Fibroblast of lung (primary cell): ENCODE measurements at places on chromosomes 1 and 21.

DNA sequence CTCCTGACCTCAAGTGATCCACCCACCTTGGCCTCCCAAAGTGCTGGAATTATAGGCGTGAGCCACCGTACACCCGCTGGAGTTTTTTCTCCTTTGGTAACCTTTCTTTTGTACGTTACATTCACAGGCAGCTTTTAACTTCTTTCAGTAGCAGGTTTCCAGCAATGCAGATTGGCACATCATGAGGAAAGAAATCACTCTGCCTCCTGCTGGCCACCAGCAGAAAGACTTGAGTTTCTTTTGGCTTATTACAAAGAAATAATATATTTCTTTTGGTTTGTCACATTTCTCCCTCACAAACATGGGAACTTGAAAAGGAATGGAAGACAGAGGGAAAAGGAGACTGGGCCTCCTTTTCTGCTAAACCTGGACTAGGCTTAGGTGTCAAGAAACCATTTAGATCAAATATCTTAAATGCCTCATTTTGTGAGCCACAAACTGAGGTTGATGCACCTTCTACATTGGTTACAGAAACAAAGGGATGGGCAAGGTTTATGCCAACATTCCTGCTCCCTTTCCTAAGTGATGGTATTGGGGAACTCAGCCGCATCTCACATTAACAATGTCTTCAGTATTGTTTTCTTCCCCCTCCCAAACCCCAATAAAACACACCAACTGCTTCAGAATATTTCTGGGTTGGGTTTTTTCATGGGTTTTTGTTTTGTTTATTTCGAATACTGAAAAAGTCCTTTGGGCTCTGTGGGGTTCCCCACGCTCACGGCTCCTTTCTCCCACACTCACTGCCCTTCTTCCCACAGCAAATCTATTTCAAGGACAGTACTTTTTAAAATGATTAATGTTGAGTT, 7.7 kb downstream of the ENSA start:
- DNase-seq: peak; percentile 53

DNA sequence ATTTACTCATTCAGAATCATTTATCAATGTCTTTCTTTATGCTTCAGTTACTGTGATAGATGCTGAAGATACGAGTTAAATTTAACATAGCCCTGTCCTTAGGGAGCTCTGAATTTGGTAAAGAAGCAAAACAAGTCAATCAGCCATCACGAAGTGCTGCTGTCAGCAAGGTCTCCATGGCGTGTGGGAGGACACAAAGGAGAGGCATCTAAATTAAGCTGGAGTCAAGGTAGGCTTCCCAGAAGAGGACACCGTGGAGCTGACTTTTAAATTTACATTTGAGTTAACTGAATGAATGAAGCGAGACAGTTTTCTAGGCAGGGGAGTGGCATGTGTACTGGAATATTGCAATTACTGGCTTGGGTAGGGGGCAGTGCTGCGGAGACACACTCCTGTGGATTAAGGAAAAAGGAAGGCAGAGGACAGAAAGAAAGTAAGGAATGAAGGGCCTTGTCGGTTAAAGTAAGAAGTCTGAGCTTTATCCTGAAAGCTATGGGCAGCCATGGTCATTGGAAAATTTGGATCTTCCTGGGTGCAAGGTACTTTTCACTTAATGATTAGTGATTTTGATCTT, 41.3 kb upstream of the C1orf87 start:
- no peak for DNase-seq

DNA sequence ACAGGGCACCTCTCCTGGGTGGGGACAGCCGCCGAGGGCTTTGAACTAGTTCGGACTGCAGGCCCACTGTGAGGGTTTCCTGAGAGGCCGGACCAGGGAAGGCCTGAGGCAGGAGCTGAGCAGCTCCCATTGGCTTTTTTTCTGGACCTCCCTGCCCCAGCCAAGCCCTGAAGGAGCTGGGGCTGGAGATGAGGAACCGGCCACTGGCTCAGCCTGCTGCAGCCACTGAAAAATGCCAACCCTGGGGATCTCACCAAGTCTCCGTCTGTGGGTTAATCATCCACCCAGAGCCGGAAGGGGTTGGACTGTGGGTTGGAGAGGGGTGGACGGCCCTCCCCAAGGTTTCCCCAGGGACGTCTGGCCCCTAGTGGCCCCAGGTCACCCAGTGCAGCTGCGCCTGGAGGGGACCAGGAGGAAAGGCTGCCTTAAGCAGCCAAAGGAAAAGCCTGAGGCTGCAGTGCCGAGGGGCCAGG, 2.5 kb downstream of the VWA1 start:
- peak; percentile 20 for DNase-seq

GRCh38 chr1:182120411-182121258, 59.1 kb upstream of the ZNF648 start:
- peak; percentile 80 for DNase-seq

GRCh38 chr1:16110884-16111283, 37.4 kb upstream of the FAM131C start:
- DNase-seq: no peak

GRCh38 chr21:31500071-31500470, 156.0 kb upstream of the TIAM1 start:
- no peak for DNase-seq

DNA sequence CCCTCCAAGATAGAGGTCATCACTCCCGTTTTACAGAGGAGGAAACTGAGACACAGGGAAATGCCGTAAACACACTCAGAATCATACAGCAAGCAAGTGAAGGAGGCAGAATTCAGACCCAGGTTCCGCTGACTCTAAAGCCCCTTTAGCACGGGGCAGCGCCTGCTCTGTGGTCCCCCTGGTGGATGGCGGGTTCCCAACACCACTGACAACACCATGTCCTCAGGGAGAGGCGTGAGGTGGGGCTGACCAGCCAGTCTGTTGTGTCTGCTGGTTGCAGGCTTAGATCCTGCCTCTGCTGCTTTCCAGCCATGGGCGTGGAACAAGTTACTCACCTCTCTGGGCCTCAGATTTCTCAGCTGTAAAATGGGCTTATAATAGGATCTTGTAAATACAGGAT, 617.3 kb downstream of the MATN1 start:
- peak; percentile 26 for DNase-seq

DNA sequence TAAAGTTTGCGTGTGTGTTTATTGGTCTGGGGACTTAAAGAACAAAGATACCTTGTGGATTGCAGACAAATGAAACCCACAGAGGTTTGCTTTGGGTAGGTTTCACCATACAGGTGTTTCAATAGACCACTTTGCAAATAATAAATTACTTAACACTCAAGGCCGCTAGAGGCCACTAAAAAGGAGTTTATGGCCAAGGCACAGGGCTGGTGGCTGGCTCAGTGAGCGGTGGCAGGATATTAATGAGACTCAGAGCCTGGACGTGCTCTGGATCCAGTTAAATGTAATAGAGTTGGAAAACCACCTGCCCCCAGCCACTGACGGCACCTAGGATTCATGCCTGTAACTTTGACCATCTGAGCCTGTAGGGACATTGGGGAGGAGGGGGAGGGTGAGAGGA, 44.5 kb downstream of the LRRC38 start:
- no peak for DNase-seq

DNA sequence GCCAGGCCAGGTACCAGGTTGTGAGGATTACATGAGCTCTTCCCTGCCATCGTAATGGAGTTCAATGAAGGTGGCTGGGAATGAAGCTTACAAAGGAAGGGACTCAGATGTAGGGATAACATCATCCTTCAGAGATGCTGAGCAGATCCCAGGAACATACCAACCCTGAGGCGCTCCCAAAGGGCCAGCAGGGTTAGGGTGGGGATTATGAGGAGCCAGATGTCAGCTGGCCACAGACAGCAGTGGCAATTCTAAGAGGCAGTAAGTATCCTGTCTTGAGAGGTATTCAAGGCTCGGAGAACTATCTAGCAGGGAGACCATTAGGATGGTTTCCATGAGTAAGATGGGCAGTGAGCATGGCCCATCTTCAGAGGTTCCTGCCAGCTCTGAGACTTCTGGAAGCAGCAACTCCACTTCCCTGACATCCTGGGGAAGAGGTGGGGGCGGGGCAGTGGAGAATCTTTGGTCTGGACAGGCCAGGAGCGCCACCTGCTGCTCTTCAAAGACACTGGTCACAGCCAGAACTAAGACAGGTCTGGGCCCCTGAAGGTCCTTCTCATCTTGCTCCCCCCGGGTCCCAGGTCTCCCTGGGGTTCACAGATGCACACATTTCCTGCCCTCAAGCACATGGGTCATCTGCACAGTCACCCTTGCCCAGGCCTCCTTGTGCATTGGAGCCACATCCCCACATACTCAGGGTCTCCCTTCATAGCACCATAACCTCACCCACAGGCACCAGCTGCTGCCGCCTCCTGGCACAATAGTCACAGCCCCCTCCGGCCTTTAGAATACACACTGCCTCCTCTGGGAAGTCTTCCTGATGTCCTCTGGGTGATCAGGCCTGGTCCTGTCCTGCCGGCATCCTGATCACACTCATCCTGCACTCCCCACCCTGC, 2.7 kb upstream of the SDC3 start:
- DNase-seq: peak; percentile 68

DNA sequence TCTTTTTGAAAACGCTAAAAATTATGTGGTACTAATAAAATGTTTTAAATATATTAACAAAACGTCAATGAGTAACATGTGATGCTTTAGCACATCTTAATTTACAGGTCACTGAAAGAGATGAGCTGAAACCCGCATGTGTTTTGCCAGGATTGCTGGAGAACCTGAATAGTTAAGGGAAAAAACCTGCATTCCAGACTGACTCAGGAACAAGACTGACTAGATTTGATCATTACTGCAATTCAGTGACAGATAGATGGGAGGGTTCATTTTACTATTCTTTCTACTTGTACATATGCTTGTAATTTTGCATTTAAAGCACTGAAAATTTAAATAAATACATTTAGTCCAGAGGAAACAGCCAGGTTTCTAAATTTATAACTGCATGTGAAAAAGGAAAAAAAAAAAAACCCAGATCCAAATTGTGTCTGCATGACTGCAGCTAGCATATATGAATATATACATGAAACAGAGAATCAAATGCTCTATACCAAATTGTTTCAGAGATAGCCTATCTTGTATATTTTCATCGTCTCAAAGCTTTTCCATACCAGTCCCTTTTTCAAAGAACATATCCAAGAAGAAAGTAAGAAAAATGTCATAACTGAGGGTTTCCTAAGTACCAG, 71.7 kb downstream of the APP start:
- peak; percentile 28 for DNase-seq

DNA sequence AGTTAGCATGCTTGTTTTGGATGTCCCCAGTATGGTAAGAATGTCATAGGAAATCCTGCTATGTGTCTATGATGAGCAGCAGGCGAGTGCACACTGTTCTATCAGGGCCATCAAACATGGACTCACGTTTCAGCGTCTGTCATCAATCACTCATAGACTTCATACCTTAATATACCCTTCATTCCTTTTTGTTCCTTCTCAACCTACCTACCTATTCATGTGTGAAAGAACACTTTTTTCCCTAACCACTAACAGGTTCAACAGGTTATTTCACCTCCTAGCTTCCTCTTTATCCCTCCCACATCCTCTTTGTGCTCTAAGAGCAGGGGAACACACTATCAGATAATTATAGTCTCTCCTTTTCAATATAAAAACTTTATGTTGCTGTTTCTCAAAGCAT, 300.6 kb downstream of the TM2D1 start:
- DNase-seq: no peak

- DNase-seq: no peak
Observed at GRCh38 chr1:201020721-201021629, 2.5 kb downstream of the KIF21B start.

GRCh38 chr1:47474278-47475193, 36.7 kb downstream of the FOXD2 start:
- no peak for DNase-seq
